ENCODE measurements at places on chromosomes 1 and 21.

DNA sequence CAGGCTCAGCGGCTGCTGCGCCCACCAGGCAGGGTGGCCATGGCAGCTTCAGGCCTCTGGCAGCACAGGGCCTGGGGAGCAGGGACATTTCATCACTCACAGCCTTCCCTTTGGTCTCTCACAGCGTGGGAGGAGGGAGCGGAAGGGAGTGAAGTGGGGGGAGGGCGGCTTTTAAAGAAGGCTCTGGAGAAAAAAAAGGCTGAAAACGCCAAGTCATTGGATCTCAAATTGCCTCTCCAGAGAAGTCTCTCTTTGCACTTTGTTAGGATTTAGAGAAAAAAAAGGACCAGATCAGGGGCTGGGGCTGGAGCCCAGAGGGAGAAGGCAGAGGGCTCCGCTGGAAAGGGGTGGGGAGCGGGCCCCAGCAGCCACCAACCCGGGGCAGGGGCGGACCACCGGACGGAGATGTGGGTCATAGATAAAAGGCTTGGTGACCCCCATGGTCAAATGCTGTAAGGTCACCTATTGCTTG lies 209.9 kb downstream of the GRIK3 start:
- DNase-seq = no peak

GRCh38 chr1:37037690-37038089 lies 3.4 kb upstream of the GRIK3 start:
- no peak for DNase-seq

- DNase-seq = no peak
These were observed 25.5 kb downstream of the CD58 start for GRCh38 chr1:116545359-116545705.

DNA sequence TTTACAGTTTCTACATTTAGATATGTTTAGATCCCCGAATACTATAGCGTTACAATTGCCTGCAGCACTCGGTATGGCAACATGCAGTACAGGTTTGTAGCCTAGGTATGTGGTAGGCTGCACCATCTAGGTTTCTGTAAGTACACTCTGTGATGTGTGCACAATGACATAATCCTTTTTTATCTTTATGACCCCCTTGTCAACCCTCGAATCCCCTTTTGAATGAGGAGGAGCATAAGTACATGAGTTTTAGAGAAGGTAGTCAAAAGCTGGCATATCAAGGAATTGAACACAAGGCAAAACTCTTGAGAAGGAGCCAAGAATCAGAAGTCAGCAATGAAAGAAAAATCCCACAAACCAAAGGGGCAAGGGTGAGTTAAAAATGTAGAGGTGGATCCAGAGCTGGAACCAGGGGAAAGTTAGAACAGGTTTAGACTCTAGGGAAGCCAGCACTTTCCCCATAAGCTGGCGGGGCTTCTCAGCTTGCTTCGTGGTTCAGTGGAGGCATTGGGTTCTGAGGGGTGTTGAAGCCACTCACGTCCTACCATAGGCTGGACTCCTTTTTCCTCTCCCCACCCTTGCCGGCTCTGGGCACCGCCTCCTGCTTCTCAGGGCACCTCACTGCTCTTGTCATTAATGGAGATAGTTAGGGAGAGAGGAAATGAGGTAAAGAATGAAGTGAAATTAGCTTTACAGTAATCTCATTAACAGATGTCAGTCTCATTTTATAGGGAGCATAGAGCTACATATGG lies 31.3 kb downstream of the OLFML3 start:
- DNase-seq = no peak

DNA sequence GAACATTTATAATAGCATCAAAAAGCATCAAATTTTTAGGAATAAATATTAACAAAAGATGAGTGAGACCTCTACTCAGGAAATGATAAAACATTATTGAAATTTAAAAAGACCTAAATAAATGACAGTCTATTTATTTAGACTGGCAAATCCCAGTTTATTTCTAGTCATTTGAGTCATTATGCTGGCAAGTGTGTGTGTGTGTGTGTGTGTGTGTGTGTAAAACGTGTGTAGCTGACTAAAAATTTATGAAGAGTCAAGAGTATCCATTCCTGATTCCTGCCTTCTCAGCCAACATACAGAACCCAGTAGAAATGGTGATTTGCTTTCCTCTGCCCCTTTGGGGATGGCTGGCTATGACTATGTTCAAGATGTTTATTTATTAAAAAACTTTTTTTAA lies 46.2 kb downstream of the OSBPL9 start:
- DNase-seq = no peak

GRCh38 chr1:43742026-43742425 lies 34.7 kb downstream of the ST3GAL3 start:
- no peak for DNase-seq

- no peak for DNase-seq
These were observed 177.7 kb downstream of the VAV3 start for GRCh38 chr1:107787299-107787698.

DNA sequence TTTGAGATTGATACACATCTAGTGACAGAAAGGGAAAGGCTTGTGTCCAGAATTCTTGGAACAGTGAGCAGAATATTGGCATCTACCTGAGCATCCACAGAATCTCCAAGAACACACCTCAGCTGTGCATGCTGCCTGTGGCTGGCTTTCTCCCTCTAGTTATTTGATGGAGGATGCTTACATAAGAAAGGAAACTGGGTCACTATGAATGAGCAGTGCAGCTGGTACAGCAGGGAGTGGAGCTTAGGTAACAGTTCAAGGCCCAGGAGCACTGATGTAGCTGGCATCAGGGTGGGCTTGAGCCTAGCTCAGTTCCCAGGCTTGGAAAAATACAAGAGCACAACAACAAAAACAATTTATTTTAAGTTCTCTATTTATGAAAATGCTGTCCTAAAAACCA lies 26.3 kb downstream of the RGS8 start:
- no peak for DNase-seq

GRCh38 chr21:42006765-42007164 lies 3.4 kb downstream of the ZBTB21 start:
- no peak for DNase-seq

GRCh38 chr1:33180911-33181890 lies 642 bp downstream of the TRIM62 start:
- DNase-seq = peak; percentile 59

- DNase-seq = no peak
These were observed 432.9 kb downstream of the PLPP3 start for GRCh38 chr1:56146449-56146848.

- no peak for DNase-seq
These were observed 32.0 kb upstream of the PRDX6 start for GRCh38 chr1:173445164-173445563.

- no peak for DNase-seq
These were observed 100.5 kb upstream of the ESRRG start for GRCh38 chr1:216823731-216824130.

DNA sequence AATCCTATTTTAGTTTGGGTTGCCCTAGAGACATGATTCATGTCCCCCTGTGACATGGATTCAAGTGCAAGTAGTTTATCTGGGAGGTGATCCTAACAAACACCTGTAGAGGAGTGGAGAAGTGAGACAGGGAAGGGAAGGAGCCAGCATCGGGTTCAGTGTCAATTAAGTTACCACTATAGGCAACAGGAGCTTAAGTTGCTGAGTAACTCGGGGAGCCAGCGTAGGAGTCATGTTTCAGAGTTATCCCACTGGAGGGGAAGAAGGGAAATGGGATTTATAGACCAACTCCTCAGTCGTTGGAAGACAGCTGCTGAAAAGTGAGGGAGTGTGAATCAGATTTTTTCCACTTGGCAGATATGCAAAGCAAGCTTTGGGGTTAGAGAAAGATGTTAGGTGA lies 54.9 kb downstream of the SLC30A7 start:
- DNase-seq = no peak

- DNase-seq = no peak
These were observed 86.5 kb upstream of the IPO9 start for GRCh38 chr1:201742476-201742875.

GRCh38 chr1:230056098-230056497 lies 10.9 kb upstream of the GALNT2 start:
- DNase-seq = no peak

DNA sequence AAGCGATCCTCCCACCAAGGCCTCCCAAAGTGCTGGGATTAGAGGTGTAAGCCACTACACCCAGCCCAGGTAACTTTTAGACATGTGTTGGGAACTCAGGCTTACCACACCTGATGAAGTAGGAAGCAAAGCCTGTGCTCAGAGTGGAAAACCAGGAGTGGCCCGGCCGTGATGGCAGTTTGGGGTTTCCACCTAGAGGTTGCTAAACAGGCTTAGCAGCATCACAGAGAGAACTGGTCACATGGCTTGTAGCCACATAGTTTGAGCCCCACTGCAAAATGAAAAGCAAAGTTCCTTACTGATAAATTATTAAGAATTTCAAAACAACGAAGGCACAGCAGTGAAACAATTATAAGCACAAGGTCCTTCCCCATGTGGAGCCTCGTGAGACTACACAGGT lies 142.6 kb upstream of the CXADR start:
- DNase-seq = no peak

GRCh38 chr21:32803651-32804050 lies 32.1 kb upstream of the PAXBP1 start:
- no peak for DNase-seq

DNA sequence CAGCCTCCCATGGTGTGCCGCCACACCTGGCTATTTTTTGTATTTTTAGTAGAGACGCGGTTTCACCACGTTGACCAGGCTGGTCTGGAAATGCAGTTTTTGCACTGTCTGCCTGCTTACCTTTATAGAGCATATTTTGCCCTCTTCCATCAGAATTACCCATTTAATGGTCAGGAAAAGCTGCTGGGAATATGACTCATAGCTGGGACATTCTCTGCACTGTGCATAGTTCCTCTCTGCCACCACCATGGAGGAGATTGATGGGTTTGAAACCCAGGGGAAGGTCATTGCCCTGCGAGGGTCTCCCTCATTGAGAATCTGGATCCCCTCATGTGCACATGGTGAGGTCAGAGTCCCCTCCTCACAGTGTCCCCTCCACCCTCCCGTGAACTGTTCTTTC lies 32.1 kb downstream of the MX1 start:
- DNase-seq = no peak

DNA sequence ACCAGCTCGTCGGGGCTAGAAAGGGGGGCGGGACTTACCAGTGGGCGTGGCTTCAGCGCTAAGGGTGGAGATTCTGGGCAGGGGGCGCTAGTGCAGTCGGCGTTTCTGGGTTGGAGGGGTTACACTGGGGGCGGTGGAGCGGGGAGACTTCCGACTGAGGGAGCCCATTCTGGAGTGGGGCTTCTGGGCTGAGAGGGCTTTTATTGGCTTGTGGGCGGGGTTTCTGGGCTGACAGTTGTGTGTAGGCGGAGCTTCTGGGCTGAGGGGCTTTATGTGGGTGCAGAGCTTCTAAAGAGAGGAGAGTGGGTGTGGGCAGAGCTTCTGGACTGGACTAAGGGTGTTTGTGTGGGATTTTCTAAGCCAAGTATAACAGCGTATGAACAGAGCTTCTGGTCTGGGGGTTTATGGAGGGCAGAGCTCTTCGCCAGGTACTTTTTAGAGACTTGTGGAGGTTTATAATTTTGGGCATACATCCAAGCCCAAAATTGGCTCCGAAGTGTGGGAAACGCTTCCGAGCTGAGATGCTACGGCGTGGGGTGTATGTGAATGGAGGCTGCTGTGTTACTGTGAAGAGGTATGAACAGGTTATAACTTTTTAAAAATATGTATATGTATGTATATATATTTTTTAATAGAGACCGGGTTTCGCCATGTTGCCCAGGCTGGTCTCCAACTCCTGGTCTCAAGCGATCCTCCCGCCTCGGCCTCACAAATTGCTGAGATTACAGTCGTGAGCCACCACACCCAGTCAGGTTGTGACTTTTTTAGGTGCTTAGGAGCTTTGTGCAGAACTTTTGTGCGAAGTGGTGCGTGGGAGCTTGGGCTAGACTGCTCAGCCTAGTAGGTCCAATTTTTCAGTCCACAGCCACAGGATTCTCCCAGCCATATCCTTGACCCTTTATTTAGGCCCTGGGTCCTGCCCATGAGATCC lies 825 bp downstream of the TMEM39B start:
- no peak for DNase-seq

DNA sequence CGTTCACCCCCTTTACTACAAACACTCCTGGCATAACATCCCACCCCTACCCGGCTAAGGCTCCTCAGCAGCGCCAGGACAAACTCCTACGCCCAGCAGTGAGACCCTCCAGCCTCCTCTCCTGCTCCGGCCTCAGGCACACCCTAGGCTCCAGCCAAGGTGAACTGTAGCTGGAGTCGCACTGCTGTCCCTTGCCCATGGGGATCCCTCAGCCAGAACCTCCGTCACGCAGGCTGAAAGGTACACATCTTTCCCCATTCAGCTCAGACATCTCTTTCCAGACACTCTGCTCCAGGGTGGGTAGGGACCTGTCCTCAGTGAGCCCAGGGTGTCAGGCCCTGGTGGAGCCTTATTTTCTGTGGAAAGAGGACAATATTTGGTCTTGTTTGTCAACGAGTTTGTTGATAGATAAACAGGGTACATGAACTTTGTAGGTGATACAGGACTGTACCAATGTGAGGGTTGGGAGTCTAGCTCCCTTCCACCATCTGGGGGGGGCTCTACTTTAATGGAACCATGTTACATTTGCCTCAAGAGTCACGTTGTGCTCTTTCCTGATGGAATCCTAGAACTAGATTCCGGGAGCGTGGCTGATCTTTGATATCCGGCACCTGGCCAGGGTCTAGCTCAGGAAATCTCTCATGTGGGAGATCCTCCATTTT lies 56.5 kb upstream of the SSBP3 start:
- no peak for DNase-seq

- no peak for DNase-seq
These were observed 327.9 kb downstream of the VAV3 start for GRCh38 chr1:107637101-107637500.

DNA sequence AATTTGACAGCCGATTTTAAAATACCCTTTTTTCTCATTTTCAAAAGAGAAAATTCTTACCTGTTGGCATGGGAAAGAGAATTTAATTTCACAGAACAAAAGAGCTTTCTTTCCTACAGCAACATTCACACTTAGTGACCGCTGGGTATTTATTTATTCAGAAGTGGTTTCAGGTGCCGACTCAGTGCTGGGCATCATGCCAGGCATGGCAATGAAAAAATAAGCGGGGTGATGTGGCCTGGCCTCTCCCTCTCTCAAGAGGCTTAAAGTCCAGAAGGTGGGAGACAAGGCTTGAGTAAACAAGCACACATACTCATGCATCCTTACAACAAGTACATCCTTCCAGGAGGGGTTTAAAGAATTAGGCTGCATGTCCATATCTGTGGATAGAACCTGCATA lies 4.1 kb upstream of the PCP4 start:
- no peak for DNase-seq

- DNase-seq = no peak
These were observed 194.8 kb downstream of the ATG4C start for GRCh38 chr1:62978741-62979140.

DNA sequence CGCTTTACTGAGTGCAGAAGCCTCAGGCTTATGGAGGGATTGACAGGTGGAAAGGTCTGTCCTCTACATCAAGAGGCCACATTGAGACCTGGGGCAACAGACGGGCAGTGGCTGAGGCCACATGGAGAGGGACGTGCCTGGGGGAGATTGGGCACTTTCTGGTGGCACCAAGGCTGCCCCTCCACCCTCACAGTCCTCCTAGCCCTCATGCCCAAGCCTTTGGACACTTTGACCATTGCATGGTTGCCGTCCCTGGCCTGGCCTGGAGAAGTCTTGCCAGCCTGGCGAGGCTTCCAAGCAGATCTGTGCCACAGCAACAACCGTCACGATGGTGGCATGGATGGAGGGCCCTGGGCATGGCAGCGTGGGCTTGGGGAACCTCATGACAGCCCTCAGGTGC lies 192.1 kb upstream of the VAMP3 start:
- no peak for DNase-seq

- no peak for DNase-seq
These were observed 754.8 kb downstream of the ADGRL2 start for GRCh38 chr1:82555501-82555900.
